Activated T-cell treated with anti-CD3 and anti-CD28 coated beads, Interleukin-2, amount 50 U/mL, for 48 hours (primary cell): ENCODE measurements at places on chromosomes 5 and 9.
A peak's percentile ranks its signal among the peaks of the same experiment; 100 is the strongest.

- no peak for DNase-seq
Observed at GRCh38 chr5:98941131-98941883, 12.5 kb upstream of the CHD1 start.

GRCh38 chr9:115517335-115518075 lies 399.5 kb upstream of the TNC start:
- DNase-seq: no peak

GRCh38 chr9:38006163-38006562 lies 62.9 kb downstream of the SHB start:
- DNase-seq: no peak

- DNase-seq: no peak
Observed at GRCh38 chr9:131240047-131240921, 36.0 kb downstream of the FAM78A start.

DNA sequence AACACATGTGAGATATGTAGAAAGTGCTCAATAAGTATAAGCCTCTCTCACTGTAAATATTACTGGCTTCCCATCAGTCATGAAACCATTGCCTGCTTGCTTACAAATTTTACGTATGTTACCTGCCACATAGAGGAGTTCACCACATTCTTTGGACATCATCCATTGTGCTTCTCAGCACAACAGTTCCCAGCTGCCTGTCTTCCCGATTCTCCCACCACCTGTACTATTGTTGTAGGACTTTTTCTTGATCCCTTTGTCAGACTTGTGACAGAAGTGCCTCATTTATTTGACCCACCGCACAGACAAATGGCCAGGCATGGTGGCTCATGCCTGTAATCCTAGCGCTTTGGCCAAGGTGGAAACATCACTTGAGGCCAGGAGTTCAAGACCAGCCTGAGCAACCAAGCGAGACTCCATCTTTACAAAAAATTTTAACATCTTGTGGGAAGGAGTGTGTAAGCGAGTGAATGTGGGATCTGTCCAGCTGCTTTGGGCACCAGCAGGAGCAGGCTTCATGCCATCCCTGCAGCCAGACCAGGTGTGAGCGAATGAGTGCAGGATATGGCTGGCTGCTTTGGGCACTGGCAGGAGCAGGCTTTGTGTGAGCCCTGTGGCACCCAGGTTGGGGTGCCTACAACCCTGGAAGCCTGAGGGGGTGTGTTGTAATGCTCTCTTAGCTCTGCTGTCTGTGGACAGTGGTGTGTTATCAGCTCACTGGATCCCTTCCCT lies 139.9 kb upstream of the ELL2 start:
- DNase-seq: no peak

GRCh38 chr5:168207450-168208029 lies 83.9 kb upstream of the WWC1 start:
- DNase-seq: no peak

DNA sequence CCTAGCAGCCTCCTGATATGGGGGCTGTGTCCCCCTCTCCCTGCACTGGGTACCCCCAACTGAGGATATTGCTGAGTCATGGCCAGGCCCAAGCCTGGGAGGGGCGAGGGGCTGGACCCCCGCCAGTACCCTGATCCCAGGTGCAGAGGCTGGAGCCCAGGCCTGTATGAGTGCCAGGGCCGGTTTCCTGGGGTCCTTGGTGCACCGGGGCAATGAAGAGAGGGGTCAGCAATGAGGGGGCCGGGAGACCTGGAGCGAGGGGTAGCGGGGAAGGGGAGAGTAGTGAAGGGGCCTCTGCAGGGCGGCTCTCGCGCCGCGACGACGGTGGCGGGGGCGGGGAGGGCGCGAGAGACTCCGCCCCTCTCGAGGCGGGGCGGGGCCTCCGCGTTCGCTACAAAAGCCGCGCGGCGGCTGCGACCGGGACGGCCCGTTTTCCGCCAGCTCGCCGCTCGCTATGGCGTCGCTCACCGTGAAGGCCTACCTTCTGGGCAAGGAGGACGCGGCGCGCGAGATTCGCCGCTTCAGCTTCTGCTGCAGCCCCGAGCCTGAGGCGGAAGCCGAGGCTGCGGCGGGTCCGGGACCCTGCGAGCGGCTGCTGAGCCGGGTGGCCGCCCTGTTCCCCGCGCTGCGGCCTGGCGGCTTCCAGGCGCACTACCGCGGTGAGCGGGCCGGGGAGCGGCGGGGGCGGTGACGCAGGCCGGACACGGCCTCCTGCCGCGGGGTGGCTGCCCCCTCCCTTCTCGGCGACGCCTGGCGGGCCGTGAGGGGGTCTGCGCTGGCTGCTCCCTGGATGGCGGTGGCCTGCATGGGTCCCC lies at the start of gene SQSTM1:
SQSTM1 (plus strand) TSS at position 423 of the 815 bp plus-strand sequence; CDS start at position 455, 32 bp downstream.
- peak; percentile 90 for DNase-seq

DNA sequence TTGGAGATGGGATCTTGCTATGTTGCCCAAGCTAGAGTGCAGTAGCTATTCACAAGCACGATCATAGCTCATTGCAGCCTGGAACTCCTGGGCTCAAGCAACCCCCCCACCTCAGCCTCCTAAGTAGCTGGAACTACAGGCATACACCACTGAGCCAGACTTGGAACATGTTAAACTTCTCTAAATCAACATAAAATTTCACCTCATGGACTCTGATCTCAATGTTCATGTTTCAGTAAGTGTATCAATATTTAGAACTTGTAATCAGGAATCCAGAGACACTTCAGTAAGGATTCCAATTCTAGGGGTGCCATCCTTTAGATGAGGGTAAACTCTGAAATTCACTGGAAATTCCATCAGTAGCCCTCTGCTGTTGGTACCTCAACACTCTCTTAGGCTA lies 6.8 kb downstream of the GNE start:
- DNase-seq: no peak

GRCh38 chr5:35331956-35332950 lies 102.0 kb upstream of the PRLR start:
- no peak for DNase-seq

GRCh38 chr5:150498971-150499370 lies 9.0 kb upstream of the NDST1 start:
- no peak for DNase-seq

- DNase-seq: no peak
Observed at GRCh38 chr5:20972419-20972925, 984.5 kb upstream of the CDH18 start.

DNA sequence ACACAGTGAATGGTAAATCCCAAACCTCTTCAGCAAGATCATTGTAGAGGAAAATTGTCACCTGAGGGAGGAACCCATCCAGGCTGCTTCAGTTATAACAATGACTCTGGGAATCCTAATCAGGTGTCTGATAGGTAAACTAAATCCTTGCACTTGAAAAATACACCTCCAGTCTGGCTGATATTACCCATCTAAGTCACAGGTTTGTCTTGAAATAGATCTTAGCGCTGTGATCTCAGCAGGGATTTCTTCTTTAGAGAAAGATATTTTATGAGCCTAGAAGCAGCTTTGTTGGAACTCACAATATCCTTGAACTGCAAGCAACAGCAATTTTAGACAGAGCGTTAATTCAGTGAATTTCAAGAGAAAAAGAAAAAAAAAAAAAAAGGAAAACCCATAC lies 149.7 kb downstream of the SGCD start:
- DNase-seq: no peak

- DNase-seq: no peak
Observed at GRCh38 chr9:134848504-134848903, 32.1 kb upstream of the FCN2 start.

GRCh38 chr5:33166522-33166921 lies 274.2 kb upstream of the TARS1 start:
- DNase-seq: no peak

- DNase-seq: no peak
Observed at GRCh38 chr9:73597771-73598170, 446.1 kb downstream of the ANXA1 start.

- DNase-seq: no peak
Observed at GRCh38 chr9:131197160-131197911, 72.0 kb downstream of the NUP214 start.

DNA sequence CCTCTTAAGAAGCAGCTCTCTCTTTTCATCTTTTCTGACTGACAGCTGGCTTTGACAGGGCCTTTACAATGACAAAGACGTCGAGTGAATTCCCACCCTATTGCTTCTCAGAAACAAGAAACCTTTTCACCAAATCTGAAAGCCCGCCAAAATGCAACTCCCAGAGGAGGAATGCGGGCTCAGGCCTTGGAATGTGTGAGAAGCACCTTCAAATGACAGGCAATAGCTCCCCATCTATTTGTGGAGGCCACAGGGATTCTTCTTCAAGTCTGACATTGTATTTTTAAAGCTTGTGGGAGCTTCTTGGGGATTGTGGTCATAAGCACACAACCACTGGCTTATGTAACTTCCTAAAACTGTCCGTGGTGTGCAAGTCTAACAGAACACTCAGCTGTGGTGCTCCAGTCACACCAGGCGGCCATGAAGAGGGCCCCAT lies 72.7 kb downstream of the DPYSL3 start:
- DNase-seq: no peak

GRCh38 chr5:137114529-137114928 lies 384.6 kb downstream of the SPOCK1 start:
- no peak for DNase-seq

GRCh38 chr9:116980582-116981120 lies 293.5 kb downstream of the TRIM32 start:
- DNase-seq: no peak

GRCh38 chr5:169956126-169956525 lies 24.2 kb downstream of the INSYN2B start:
- DNase-seq: no peak

DNA sequence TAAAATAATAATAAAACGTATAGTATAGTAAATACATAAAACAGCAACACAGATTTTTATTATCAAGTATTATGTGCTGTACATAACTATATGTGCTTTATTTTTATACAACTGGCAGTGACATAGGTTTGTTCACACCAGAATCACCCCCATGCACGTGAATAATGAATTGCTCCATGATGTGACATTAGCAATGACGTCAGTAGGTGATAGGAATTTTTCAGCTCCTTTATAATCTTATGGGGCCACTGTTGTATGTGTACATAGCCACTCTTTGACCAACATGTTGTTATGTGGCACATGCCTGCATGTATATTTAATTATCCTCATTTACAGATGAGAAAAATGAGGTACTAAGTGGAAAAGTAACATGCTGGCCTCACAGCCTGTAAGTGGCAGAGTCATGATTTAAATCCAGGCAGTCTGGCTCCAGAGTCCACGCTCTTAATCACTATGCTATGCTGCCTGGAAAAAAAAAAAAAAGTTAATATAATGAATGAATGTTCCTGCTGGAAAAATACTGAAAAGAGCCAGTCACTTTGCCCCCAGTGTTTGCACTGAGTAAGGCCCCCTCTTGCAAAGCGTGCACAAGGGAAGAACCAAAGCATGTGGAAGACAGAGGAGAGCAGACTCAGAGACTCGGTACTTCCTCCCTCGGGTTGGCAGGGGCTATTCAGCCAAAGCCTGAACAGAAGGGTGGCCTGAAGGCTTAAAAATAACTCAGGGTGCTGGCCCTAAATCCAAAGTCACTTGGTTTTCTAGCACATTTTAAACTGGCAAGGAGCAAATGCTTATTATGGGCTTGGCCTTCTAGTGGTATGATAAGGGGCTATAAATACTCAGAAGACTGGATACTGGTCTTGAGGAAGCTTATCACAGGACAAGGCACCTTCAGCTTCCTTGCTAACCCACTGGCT lies 206.8 kb downstream of the GLIS3 start:
- no peak for DNase-seq

DNA sequence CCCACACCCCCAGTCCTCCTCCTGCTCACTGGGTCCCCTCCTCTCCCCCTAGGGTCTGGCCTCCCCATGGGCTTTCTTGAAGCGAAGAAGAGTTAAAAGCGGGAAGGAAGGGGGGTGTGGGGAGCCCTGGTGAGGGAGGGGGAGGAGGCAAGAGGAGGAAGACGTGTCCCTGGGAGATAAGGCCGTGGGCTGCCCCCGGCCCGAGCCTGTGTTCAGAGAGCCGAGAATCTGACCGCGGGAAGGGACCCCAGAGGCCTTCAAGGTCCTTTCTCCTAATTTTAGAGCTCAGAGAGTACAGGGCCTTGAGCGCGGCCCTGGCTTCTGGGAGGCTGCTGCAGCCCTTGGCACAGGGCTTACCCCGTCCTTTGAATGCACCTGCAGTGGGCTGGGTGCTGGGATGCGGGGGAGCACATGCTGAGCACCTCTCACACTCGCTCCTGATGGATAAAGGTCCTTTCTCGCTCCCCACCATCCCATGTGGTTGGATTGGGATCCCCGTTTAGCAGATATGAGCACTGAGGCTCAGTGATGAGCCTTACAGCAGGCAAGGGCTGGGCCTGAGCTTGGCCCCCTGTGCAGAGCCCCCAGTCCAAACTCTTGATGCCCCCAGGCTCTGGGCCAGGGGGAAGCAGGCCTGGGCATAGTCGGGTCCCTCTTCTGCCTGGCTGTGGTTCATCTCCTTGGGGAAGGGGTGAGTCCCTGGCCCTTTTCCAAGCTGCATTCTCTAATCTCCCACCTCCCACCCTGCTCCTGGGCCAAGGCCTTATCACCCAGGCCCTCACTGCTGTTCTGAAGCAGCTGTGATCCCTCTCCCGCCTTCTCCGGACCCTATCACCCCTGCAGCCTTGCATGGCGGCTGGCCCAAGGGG lies 5.9 kb downstream of the GFI1B start:
- DNase-seq: no peak

GRCh38 chr5:17275289-17276158 lies 58.1 kb downstream of the BASP1 start:
- DNase-seq: no peak

DNA sequence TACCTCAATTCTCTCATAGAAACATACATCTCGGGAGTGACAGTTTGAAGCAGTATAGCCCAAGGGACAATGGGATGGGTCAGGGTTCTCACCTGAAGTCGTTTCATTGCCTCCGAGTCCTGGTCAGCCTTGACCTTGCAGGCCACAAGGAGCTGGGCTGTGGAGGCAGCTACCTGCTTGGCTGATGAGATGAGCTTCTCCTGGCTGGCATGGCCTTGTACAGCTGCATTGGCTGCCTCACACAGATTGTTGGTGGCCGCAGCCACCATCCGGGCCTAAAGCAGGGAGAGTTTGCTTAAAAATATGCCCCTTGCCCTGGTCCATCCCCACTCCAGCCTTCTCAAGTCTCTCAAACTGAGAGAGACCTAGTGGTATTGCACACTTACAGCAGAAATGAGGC lies 8.5 kb upstream of the TPM2 start:
- no peak for DNase-seq

DNA sequence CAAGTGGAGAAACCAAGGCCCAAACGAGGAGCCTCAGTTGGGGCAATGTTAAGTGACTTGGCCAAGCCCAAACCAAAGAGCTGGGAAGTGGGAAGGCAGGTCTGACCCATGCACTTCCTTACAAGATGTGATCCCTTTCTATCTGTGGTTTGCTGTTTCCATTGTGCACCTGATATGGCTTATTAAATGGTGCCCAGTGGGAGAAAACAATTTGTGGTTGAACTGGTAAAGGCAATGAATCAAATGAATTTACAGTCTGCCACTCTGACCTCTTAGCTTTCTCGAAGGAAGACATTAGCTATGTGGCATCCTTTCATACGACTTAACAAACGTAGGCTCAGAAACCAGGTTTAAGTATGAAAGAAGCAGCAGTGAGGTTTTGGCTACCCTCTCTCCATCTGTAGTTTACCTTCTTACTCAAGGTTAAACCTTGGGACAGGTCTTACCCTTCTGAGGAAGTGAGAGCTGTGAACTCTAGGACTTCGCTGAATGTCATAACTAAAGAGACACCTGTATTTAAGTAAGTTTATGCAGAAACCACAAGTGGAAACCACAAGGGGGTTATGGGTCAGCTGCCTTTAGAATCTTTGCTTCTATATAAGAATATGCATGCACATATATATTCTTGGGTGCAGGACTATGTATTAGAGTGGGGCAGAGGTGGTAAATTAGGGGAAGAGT lies 100.5 kb upstream of the SPATA31D4 start:
- DNase-seq: no peak
